ENCODE measurements at places on chromosomes 1 and 21.

DNA sequence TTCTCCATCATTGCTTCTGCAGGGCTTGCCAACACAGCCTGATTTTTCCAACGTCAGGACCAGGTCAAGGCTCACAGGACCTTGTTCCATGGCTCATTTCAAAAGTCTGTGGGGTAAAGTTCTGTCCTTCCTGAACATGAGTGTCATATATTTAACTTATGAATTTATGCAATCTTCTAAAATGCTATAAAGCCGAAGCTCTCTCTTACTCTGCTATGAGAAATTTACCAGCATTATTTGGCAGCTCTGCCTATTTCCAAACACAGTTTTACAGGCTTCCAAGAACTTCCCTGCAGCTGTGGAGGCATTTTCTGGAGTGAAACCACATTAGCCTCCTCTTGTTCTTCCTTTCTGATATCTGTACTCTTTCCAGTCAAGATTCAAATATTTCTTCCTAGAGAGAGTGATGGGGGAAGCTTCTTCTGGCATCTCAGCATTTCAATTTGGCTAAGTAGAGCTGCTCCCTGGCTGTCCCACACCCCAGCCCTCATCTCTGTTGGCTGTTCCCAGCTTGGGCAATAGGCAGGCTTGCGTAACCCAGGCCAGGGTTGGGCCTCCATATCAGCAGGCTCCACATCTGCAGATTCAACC, 15.6 kb upstream of the HMGCS2 start:
- DNase-seq = peak; percentile 41

DNA sequence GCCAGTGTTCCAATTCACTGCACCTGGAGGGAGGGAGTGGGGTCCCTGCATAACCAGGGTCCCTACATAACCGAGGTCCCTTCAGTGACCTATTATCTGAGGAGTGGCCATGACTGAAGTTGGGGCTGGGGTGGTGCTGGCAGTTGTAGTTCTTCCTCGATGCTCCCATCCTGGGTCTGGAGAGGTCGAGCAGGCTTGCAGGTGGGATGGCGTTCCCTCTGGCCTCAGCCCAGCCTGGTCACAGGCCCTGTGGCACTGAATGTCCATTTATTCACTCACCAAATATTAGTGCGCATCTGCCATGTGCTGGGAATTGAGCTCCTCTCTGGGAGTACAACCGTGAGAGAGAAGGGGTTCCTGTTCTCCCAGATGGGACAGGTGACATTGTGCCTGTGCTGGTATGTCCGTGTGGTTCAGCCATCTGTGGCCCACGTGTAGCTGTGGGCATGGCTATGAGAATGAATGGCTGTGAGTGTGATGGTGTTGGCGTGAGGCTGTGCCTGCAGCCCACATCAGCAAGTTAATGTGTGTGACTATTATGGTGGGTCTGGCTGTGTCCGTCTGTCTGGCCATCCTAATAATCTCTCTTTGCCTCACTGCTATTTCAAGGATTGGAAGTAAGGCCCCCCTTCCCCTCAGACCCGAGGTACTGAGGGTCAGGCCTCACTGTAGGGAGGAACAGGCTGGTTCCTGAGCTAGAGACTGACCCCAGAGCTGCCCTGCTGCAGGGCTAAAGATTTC, 3.9 kb upstream of the SLC6A9 start:
- DNase-seq = no peak

DNA sequence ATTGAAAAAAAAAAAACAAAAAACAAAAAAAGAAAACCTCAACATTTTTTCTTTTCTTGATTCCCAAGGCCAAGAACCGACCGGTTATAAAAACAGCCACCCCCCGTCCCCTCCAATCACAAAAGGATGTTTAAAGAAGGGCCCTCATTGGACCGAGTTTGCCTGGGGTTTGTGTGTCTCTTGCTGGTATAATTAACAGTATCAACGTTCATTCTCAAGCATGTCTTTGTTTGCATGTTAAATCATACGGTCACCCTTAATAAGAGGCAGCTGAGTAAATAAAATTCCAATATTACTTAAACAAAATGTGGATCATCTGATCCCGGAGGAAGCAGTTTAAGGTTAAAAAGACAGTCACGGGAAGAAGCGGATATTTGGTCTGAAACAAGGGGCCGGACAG, 201.1 kb downstream of the PRDM2 start:
- no peak for DNase-seq

- DNase-seq = no peak
These were observed 23.6 kb upstream of the GRHL3 start for GRCh38 chr1:24295535-24295934.
